ENCODE measurements at places on chromosomes 2 and 18.

GRCh38 chr2:950080-950966 lies at the start of gene SNTG2:
TSS of gene SNTG2 (plus strand) at chr2:950849. CDS start at chr2:950997, 148 bp downstream.
- peak; percentile 84 for DNase-seq

- no peak for DNase-seq
Observed at GRCh38 chr2:174573621-174574081, 24.0 kb downstream of the WIPF1 start.

GRCh38 chr2:199356412-199356811 lies 101.3 kb downstream of the SATB2 start:
- DNase-seq, result no peak

GRCh38 chr2:224334726-224335125 lies 67.2 kb downstream of the FAM124B start:
- DNase-seq, result no peak

DNA sequence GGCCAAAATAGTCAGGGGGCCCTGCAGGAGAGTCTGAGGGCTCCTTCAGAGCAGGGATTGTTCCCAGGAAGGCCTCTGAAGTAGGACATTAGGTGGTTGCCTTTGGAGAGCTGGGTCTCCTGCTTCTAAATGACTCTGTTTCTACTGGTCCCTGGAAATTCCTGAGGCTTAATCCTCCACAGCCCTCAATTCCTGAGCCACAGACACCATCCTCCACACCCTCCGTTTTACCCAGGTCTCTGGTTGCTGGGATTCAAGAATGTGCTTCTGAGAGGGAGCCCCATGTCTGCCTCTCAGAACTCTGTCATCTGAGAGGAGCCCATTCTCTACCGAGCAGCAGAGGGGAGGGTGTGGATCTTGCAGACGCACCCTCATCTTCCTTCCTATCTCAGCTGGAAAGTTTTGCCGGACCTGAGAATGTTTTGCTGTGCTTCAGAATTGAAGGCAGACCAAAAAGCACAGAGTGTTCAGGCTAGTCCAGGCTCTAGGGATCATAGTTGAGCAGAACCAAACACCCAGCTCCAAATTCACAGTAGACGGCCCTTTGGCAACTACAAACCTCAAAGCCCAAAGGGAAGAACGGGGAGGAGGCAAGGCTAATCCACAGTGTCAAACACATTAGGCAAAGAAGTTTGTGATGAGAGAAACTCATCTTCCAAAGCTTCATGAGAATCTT lies 8.1 kb downstream of the VIT start:
- no peak for DNase-seq

DNA sequence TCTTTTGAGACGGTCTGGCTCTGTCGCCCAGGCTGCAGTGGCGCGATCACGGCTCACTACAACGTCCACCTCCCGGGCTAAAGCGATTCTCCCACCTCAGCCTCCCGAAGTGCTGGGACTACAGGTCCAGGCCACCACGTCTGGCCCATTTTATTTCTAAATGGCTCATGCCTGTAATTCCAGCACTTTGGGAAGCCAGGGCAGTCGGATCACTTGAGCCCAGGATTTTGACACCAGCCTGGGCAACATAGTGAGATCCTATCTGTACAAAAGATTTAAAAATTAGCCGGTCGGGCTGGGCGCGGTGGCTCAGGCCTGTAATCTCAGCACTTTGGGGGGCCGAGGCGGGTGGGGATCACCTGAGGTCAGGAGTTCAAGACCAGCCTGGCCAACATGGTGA lies 26.4 kb upstream of the EFHD1 start:
- DNase-seq, result no peak

- DNase-seq, result no peak
Observed at GRCh38 chr18:79434607-79435401, 39.1 kb downstream of the NFATC1 start.

DNA sequence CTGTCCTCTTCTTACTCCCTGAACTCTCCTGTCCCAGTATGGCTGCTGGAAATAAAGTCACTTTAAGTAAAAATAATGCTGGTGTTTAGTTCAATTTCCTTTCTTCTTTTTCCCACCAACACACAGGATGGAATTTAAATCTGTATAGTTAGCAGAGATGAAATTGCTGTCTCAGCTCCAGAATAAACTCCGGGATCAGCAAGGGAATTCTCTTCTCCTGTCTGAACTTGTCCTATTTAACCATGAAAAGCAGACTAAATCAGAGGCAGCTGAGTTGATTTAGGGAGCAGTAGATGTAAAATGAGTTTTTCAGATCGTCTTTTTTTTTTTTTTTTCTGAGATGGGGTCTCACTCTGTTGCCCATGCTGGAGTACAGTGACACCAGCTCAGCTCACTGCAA lies 25.9 kb downstream of the TTLL4 start:
- DNase-seq, result no peak

GRCh38 chr2:193895226-193895625 lies 1700.5 kb upstream of the TMEFF2 start:
- no peak for DNase-seq

- no peak for DNase-seq
Observed at GRCh38 chr18:31206787-31207381, 44.2 kb upstream of the DSC1 start.

GRCh38 chr2:238645716-238646115 lies 202.2 kb upstream of the TWIST2 start:
- no peak for DNase-seq

GRCh38 chr18:55862693-55863390 lies 274.9 kb upstream of the TCF4 start:
- DNase-seq, result no peak

- no peak for DNase-seq
Observed at GRCh38 chr2:101311696-101312017, 3.2 kb upstream of the RNF149 start.

DNA sequence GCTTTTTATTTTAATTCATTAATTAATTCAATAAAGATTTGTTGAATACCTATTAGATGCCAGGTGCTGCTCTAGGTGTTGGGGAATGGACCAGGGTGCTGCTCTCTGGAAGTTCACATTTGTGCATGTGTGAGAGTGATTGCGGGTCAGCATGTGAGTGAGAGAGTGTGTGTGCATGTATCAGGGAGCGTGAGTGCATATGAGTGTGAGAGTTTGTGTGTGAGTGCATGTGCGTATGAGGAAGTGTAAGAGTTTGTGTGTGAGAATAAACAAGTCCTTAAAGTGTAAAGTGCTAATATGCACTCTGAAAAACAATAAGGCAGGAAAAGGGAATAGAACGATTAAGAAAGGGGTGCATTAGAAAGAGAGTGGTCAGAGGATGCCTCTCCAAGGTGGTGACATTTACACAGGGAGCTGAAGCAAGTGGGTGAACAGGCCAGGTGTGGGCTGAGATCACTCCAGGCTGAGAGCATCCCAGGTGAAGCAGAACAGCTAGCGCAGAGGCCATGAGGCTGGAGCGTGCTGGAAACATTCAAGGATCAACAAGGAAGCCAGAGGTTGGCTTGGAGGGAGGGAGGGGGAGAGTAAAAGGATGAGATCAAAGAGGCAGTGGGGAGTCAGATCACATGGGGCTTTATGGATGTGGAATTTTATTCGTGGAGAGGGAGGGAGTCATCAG lies 50.5 kb upstream of the SLC1A4 start:
- DNase-seq, result no peak

DNA sequence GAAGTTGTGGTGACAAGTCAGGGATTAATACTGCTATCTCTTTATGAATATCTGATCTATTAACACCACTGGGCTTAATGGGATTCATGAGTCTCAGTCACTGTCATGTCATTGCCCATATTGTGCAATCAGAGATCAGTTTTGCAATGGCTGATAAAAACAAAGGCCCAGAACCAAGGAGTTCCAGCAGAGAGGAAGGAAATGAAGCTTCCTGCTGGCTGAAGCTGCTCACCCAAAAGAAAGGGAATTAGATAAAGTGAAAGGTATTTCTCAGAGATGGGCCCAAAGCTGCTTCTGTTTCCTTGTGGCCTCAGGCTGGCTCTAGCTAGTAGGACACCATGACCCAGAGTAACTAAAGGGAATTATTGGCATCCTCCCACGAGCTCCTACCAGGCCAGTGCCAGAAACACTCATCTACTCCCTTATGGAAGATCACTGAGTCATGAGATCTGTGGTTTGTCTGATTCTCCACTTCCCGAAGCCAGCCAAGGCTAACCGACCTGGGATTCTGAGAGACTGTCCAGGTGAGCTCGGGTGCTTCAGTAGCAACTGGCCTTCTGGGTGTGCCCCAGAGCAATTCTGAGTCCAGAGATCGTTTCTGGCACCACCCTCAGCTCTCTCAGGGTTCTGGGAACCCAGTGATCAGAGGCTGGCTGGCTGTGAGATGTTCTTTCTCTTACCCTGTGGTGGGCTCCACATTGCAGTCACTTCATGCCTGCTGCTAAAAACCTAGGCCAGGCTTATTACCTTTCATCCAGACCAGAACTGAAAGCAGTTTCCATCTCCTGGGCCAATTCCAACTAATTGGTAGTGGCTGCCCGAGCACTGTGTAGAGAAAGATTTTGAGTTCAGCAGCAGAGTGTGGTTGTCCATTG lies 129.5 kb upstream of the PELI1 start:
- DNase-seq, result no peak

DNA sequence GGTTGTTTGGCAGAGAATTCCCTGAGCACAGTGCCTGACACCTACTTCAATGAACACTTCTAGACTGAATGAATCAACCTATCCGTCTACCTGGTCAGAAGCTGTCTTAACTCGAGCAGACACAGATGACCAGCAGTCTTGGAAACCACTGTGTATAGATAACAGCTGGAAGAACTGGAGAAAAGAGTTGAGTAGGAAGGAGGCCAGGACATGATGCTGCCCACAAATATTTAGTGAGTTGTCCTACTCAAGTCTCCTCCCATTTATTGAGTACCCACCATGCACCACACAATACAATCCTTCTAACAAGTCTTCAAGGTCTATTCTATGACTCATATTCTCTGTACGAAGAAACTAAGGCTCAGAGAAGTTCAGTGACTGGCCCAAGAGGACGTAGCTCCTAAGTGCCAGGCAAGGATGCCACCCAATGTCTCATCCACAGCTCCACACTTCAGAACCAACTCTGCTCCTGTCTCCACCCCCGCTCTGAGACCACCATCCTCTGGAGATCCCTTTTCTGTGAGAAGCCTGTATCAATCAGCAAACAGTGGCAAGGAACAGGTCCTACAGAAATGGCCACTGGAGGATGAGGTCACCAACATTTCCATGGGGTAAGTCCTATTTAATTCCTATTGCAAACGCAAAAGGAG lies 62.2 kb downstream of the GALNT14 start:
- DNase-seq, result no peak

GRCh38 chr18:12027046-12027445 lies 45.7 kb downstream of the IMPA2 start:
- DNase-seq, result no peak

DNA sequence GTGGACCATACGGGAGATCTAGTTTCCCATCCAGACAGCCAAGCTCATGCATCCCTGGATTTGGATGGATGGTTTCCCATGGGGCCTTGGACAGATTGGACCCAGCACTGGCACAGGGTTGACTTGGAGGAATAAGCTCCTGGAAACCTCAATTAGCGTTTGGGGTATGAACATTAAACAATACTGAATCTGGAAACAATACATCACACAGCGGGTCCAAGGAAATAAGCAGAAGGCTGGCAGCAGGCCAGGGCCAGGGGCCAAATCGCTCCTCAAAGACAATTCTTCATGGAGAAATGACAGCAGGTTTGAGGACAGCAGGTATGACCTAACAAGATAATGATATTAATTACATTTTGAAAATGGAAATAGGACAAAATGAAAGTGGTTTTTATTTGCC lies 540.6 kb downstream of the RIT2 start:
- DNase-seq, result no peak

GRCh38 chr2:17245906-17246305 lies 272.3 kb downstream of the RAD51AP2 start:
- DNase-seq, result no peak

GRCh38 chr2:198662905-198663304 lies 794.8 kb downstream of the SATB2 start:
- DNase-seq, result no peak

- DNase-seq, result no peak
Observed at GRCh38 chr2:158740127-158740526, 55.0 kb upstream of the DAPL1 start.

DNA sequence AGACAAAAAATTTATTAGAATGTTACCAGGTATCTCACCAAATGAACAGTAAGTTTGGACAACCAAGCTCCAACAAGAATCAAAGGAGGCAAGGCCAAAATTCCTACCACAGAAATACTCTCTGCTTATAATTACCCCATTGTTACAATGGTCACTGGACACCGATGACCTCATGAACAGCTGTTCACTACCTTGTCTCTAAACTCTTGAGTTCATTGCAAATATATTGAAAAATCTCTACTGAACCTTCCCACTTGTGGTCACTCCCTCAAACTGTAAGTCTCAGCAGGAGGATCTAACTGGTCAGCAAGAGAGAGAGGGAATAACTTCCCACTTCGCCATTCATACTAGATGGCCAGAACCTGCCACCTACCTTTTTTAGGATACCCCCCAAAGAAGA lies 50.0 kb downstream of the ERBB4 start:
- DNase-seq, result no peak

All from activated CD8-positive, alpha-beta memory T cell treated with anti-CD3 and anti-CD28 coated beads for 24 hours (primary cell).